ENCODE measurements at places on chromosomes 6 and 20.

- no peak for DNase-seq
Measured at GRCh38 chr6:20569000-20569610, 34.8 kb downstream of the CDKAL1 start.

- no peak for DNase-seq
Measured at GRCh38 chr6:16539086-16539931, 222.0 kb downstream of the ATXN1 start.

DNA sequence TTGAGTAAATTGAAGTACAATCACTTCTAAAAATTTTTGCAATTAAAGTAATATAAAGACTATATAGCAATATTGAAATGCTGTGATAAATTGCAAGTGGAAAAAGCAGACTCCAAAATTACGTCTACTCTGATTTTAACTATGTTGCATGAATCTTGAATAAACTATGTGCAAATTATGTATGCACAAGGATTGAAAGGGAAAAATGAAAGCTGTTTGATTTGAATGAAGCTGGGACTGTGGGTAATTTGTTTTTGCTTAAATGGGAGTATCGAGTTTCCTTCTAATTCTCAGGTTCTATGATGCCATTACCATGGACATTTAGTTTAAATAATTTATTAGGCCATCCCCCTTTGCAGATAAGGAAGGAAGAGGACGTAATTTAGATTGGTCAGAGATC lies 198.7 kb upstream of the MYLIP start:
- DNase-seq: no peak

- DNase-seq: no peak
Measured at GRCh38 chr20:38298768-38299288, 5.1 kb upstream of the BPI start.

GRCh38 chr20:9179193-9179802 lies 110.4 kb downstream of the PLCB4 start:
- no peak for DNase-seq

Data from RKO (cell line).